NCI-H524 (cell line): ENCODE measurements at places on chromosomes 2 and 18.

- no peak for DNase-seq
Measured at GRCh38 chr2:112795774-112796173, 11.5 kb upstream of the IL1A start.

DNA sequence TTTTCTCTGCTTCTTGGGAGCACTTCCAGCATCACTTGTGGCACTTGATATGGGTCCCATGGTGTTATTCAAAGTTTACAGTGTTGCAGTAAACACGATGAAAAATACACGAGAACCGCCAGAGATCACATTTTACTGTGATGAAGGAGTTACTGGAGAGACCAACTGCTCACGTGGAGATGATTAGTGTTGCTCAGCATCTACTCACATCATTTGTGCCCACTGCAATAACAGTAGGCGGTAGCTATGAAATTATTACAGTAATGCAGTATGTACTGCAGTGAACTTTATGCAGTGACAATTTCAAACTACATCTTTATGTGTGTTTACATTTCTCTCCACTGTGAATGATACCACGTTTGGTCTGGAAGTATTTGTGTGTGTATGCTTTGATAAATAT is 93.5 kb downstream of the SLC4A3 start:
- DNase-seq = no peak

- peak; percentile 5 for DNase-seq
Measured at GRCh38 chr2:176449852-176450251, 180.6 kb downstream of the MTX2 start.

- DNase-seq = no peak
Measured at GRCh38 chr2:197913084-197913483, 108.7 kb downstream of the PLCL1 start.

GRCh38 chr2:201322772-201323171 is 34.4 kb downstream of the FLACC1 start:
- no peak for DNase-seq

GRCh38 chr2:88489181-88489580 is 36.7 kb upstream of the FOXI3 start:
- DNase-seq = no peak

- DNase-seq = no peak
Measured at GRCh38 chr2:112821142-112821541, 15.4 kb downstream of the IL1B start.

DNA sequence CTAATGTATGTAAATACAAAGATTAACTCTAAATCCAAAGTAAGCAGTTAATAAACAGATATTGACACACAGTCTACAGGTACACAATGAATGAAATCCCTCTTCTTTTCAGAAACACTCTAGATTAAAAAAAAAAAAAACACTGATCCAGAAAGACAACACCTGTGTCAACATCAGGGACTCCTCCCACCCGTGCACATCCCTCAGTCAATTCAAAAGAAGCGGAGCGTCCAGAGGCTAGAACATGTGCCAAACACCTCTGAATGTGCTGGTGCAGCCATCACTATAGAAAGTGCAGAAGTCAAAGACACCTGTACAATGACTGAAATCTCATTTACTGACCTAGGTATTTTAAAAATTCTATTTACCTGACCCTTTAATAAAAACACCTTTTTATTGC is 622.6 kb upstream of the ID2 start:
- no peak for DNase-seq

- no peak for DNase-seq
Measured at GRCh38 chr18:41681138-41681880, 273.7 kb upstream of the PIK3C3 start.

DNA sequence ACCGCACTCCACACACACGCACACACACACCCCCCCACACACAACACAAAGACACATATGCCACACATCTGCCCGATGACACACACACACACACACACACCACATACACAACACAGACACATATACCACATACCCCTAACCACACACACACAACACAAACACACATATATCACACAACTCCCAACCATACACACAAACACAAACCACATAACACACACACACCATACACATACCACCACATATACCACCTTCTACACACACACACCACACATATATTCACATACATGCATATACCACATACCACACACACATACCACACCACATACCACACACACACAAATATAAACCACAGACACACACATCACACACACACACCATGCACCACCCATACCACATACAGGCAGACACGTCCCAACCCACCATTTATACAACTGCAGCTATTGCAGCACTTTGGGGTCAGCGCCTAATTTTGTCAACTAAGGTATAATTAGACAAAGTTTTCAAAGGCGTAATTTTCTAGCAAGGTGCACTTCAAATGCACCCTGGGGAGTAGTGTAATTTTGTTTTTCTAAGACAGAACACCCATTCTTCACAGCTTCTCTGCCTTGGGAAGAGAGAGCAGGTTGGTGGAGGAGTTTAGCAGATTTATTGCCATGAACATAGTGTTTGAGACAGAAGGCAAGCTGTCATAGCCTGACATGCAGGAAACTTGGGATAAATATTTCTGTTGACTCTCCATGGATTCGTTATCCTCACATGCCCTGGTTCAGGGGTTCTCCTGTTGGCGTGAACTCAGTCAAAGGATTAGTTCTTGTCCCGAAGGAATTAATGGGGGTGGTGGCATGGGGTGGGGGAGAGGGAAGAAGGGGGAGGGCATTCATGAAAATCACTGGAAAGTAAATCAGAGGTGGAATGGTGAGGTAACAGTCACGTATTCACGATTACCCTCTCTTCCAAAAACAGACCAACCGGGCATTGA is 416.1 kb downstream of the LPIN1 start:
- DNase-seq = no peak

- no peak for DNase-seq
Measured at GRCh38 chr2:117825437-117825836, 10.9 kb downstream of the DDX18 start.

DNA sequence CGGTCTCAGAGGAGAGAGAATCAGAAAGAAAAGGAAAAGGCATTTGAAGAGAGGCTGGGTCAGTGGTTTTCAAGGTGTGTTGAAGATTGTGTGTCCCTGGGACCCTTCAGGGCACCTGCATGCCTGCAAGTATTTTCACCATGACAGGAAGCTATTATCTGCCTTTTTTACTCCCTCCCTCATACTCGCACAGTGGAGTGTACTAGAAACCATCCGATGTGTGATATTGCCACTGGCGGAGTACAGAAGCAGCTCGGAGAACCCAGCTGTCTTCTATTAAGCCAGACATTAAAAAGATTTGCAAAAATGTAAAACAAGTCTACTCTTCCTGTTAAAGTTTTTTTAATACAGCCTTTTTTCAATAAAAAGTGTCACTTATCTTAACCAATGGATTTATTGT is 33.7 kb upstream of the RFX8 start:
- DNase-seq = no peak

- DNase-seq = no peak
Measured at GRCh38 chr2:69205076-69205475, 182.0 kb downstream of the GFPT1 start.

- no peak for DNase-seq
Measured at GRCh38 chr18:25434745-25435144, 82.8 kb upstream of the ZNF521 start.

- no peak for DNase-seq
Measured at GRCh38 chr2:173145454-173145853, 69.8 kb downstream of the MAP3K20 start.

DNA sequence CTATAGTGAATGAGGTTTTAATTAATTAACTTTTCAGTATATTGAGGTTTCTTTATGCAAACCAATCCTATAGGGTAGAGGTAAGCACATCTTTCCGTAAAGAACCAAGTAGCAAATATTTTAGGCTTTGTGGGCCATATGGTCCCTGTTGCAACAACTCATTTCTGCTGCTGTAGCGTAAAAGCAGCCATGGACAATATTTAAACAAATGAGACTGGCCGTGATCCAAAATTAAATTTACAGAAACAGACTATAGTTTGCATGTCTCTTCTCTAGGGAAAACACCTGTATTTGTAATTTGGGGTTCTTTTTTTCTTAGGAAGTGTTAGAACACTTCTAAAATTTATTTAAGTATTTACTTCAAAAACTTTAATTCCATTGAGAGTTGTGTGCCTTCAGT is 104.3 kb downstream of the KYNU start:
- DNase-seq = no peak

DNA sequence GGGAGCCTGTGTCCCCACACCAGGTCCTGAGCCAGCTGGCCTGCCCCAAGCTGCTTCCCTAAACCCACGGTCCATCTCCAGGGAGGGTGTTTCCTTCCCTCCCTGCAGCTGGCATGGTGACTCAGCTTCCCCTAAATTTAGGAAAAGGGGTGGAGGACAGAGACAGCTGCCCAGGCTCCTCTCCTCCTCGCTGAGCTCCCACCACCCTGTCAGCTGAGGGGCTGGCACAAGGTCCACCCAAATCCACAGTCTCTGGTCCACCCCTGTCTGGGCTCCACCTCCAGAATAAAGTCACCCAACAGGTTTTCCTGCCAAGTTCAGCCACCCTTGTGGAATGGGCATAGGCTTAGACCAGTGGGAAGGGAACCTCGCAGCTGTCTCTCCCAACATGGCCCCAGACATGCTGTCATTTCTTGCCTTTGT is 156.5 kb downstream of the TNS1 start:
- DNase-seq = no peak

DNA sequence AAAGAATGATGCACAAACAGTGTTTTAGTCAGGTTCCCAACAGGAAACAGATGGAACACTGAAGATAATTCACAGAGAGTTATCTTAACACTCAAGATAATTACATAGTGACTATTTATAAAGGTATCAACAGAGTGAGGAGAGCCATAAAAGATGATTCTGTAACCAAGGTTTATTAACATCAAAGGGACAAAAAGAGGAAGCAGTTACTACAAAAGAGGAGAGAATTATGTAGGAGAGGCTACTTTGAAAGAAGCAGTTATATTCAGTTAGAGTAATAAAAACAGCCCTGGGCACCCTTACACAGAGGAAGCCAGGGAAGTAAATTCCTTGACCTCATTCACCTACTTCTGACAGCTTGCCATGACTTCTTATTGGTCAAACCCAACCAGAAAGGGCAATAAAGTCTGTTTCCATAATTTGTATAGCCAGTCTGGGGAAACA is 326.5 kb upstream of the SLC39A10 start:
- no peak for DNase-seq

DNA sequence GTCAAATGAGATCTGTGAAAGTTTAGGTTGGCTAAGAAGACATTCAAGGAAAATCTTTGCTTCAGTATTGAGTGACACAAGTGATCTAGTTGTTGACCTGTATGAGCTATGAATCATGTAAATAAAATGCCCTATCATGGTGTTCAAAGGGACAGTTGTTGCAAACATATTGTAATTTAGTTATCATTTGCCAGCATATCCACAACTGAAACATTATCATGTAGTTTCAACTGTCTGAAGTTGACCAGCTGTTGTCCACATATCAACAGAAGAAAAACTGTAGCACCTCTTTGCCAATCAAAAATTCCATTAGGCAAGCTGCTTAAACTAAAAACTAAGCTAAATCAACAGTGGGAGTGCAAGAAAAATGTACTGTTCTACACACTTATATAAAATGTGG is 527.1 kb upstream of the NRXN1 start:
- DNase-seq = no peak

DNA sequence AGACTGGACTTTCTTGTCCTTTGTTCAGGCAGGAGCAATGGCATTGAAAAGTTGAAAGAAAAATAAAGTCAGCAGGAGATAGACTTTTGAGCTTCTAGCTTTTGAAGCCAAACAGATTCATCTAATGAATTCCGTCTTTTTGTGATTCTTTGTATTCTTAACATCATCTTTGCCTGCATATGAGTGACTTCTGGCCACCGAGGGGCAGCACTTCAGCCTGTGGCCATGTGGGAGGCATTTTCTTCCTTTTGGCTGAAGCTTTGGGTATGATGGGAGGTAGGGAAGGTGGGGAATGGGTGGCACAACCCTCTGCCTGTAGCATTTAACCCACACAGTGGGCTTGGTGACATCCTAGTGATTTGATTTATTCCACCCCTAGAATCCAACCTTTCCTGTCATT is 220.6 kb downstream of the SETBP1 start:
- DNase-seq = no peak

DNA sequence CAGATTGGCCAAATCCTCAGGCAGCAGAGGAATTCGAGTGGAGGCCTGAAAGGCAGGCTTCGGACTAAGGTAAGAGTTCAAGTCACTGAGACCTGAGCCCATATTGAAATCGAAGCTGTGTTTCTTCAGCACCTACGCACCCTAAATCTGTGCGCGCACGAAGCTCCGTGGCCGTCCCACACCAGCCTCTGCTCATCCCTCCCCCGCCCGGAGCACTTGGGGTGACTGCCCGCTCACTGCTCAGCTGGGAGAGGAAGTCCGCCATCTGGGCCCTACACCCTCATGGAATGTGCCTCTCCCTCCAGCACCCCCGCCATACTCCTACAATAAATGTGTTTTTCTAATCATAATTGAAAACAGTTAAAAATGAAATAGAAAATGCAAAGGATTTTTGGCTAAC is 734.5 kb downstream of the GALR1 start:
- DNase-seq = no peak

GRCh38 chr2:5374762-5375161 is 317.4 kb upstream of the SOX11 start:
- no peak for DNase-seq

DNA sequence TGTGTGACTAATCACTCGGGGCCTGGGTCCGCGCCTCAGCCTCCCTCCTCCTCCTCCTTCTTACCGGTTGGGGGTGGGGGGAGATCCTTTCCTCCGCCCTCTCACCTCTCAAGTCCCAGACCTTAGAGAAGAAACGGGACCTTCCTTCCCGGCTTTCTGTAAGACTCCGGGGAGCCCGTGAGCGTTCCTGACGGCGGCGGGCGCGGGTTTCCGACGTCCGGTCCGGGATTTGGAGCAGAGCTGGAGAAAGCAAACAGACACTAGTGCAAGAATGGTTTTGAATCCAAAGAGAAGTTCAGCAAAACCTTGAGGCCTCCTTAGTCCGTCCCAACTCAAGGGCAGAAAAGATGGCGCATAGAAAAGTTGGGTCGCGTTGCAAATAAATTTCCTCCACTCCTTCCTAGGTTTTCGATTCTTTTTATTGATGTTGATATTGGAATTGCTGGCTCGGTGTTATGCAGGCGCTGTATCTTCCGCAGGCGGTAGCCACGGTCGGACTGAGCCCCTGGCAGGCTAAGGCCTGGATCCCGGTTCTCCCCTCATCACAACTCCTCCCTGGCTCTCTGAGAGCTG is 2.0 kb downstream of the DLX1 start:
- DNase-seq = no peak

- no peak for DNase-seq
Measured at GRCh38 chr2:101879466-101879865, 112.3 kb upstream of the IL1R2 start.

DNA sequence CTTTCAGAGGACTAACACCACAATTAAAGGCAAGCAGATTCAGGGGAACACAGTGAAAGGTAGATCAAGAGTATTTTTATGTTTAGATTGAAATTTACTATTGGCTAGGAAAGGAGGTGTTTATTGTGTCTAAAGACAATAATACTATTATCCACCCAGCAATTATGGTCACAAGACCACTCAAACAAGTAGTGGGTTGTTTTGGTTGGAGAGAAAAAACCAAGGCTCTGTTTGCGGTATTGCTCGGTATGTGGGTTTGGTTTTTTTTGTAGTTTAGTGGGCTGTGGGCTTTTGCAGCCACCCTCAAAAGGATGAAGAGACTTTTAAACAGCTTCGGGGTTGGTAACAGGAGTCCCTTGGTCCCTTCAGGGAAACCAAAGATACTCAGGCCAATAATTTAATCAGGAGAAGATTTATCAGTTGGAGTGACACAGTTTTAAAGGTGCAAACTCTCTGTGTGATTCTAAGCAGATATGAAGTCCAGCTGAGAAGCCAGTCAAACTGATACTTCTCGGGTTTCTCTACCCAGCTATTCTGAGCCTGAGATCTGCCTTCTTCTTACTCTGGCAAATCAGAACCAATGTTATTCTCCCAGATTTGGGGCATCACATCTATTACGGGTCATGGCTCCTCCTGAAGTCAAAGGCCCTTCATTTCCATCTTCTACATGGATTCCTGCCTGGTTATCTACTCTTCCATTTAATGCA is 55.3 kb downstream of the DCC start:
- DNase-seq = no peak
